Stimulated activated CD8-positive, alpha-beta memory T cell treated with anti-CD3 and anti-CD28 coated beads, Interleukin-4, amount 100 ng/mL, for 4 hours (primary cell): ENCODE measurements at places on chromosomes 3 and 15.
A peak's percentile ranks its signal among the peaks of the same experiment; 100 is the strongest.

GRCh38 chr3:53594276-53594675, 99.9 kb downstream of the CACNA1D start:
- no peak for DNase-seq

DNA sequence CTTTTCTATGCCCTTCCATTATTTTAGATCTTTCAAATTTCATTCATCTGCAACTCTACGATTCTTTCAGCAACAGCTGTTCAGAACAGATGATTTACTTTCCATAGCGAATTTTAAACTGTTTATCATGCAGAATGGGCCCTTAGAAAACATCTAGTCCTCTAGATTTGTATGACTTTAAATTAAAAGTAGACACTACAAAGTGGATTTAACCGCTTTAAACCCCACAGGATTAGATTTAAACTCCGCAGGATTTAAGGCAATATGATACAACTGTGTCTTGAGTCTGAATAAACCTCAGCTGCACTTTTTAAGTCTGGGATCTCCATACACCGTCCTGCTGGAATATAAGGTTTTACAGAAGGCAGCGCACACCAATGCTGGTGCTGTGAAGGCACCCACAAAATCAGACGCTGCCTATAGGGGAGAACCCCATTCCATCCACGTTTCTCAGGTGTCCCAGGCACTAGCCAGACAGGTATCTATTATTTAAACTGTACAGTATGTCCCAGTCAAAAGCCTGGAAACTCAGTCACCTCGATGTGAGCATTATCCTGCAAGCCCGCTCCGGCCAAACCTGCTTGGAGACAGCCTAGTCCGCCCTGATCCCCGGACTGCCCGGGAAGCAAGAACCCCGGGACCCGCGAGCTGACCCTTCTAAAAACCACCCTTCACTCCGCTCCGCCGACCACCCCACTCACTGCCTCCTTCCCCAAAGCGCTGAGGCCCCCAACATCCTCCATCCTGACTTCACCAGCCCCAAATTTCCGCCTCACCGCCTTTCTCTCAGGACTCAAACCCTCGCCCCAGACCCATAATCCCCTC, 768 bp downstream of the ANO10 start:
- no peak for DNase-seq

DNA sequence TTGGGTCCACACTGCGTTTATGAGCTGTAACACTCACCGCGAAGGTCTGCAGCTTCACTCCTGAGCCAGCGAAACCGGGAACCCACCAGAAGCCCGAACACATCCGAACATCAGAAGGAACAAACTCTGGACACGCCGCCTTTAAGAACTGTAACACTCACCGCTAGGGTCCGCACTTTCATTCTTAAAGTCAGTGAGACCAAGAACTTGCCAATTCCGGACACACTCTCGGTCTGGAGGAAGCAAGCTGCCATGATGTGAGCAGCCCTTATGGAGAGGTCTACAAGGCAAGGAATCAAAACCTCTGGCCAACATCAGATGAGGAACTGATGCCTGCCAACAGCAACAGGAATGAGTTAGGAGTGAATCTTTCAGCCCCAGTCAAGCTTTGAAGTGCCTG, 62.9 kb downstream of the SLC28A2 start:
- DNase-seq: no peak

- no peak for DNase-seq
These were observed 308.8 kb upstream of the NR2E3 start for GRCh38 chr15:71501344-71502076.

DNA sequence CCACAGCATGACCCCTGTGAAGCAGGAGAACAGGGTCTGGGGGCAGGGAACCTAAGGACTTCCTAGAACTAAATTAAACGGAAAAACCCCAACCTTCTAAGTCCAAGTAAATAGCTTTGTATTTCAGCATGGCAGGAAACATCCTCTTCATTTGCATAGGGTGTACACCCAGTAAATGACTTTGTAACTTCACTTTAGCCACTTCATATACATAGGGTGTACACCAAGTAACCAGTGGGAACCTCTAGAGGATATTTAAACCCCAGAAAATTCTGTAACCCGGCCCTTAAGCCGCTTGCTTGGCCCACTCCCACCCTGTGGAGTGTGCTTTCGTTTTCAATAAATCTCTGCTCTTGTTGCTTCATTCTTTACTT, 41.8 kb downstream of the FSD2 start:
- no peak for DNase-seq

DNA sequence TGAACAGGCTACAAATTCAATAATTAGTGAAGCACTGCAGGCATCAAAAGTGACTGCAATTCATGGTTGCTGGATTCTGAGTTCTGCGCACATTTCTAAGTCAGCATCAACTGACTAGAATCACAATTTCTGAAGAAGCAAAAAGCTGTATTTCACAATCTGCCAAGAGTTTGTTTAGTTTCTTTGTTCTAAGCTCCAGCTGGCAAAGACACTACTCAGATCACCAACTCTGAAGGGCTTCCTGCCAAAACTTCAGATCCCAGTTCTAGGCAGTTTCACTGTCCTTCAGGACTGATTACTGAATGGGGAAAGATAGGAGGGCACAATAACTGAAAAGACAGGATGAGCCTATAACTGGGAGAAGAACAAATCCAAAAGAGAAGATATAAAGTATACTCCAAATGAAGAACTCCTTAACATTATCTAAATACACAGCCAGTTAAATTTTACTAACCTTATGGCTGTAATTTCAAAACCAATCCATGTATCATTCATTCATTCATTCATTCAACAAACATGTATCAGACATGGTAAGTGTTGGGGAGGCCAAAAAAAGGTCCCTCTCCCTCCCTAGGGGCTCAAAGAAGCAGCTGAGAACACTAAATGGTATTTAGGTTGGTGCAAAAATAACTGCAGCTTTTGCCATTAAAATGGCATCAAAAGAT, 17.1 kb downstream of the TJP1 start:
- DNase-seq: no peak

GRCh38 chr3:42502429-42503250, at the start of gene VIPR1:
Gene VIPR1, plus strand, starts transcription at chr3:42502643. Its CDS starts 93 bp downstream, at chr3:42502736.
- peak; percentile 79 for DNase-seq

GRCh38 chr3:46667657-46668056, 25.8 kb downstream of the ALS2CL start:
- DNase-seq: no peak

- no peak for DNase-seq
These were observed 3.1 kb upstream of the MAN2C1 start for GRCh38 chr15:75371486-75371885.

DNA sequence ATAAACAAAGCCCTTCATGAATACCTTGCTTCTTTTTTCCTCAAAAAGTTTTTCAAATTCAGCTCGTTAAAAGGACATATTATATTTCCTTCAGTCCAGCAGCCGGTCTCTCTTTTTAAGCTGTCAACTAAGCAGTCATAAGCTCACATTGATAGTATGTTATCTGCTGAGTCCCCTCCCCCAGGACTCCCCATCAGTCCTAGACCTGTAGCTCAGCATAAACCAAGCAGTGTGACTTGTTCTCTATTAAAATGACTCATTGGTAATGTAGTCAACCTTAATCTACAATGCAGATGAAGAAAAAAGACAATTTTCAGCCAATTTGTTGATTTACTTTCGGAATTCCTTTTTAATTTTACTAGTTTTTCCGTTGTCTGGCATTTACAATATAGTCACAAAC, 483.8 kb downstream of the MECOM start:
- no peak for DNase-seq

- DNase-seq: no peak
These were observed 20.6 kb downstream of the SAMD7 start for GRCh38 chr3:169931747-169932520.

DNA sequence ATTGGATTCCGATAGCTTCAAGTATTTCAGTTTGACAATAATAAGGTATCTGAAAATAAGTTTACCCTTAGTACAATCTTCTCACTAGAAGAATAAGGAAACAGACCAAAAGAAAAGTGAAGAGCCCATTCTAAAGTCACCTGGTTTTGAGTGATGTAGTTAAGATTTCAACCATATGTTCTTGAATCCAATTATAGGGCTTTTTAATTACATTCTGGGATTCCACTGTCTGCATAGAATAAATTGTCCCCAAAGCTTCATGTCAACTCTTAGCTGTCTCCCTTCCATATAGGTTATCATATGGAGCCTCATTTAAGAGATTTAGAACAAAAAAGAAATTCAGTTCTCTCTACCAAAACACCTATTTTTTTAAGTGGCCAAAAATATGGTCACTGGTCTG, 1158.8 kb downstream of the IGSF11 start:
- no peak for DNase-seq

- no peak for DNase-seq
These were observed 65.4 kb upstream of the SEC61A1 start for GRCh38 chr3:127986803-127987202.

- no peak for DNase-seq
These were observed 44.8 kb downstream of the GATM start for GRCh38 chr15:45333550-45333949.

DNA sequence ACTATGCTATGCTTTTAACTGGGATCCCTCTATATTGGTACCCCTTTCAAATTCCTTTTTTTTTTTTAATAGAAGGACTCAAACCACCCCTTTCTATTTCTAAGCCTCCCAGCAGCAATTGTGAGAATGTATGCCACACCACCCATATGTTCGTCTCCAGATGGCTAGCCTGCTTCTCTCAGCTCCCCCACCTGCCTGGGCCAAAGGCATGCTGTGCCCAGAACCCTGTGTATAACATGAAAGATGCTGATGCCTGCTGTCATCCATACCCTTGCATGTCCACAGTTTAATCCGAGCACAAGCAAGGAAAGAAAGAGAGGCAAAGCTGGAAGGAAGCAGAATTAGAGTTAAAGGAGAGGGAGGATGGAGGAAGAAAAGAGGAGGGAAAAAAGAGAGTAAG, 159.5 kb upstream of the CNTN6 start:
- no peak for DNase-seq

GRCh38 chr3:3552761-3553160, 246.5 kb upstream of the LRRN1 start:
- DNase-seq: no peak

DNA sequence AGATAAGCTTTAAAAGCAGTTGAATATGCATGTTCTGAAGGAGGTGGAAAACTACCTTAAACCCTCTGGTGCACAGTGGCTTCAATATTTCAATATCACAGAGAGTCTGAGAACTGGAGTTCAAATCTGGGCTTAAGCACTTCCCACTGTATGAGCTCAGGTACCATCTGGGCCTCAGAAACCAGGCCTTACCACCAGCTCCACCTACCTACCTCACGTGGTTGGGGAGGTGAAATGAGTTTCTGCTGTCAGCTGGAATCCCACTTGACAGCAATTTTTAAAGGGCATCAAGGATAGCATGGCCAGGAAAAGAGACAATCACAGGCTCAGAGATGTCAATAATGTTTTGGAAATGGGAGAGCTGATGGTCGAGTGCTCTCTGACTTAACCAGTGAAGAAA, 5.0 kb downstream of the CHCHD4 start:
- DNase-seq: no peak

GRCh38 chr15:44698641-44699040, 12.5 kb downstream of the PATL2 start:
- DNase-seq: no peak

- no peak for DNase-seq
These were observed 5.1 kb downstream of the PATL2 start for GRCh38 chr15:44705986-44706385.

GRCh38 chr15:50506121-50506520, 40.3 kb downstream of the USP50 start:
- DNase-seq: no peak

DNA sequence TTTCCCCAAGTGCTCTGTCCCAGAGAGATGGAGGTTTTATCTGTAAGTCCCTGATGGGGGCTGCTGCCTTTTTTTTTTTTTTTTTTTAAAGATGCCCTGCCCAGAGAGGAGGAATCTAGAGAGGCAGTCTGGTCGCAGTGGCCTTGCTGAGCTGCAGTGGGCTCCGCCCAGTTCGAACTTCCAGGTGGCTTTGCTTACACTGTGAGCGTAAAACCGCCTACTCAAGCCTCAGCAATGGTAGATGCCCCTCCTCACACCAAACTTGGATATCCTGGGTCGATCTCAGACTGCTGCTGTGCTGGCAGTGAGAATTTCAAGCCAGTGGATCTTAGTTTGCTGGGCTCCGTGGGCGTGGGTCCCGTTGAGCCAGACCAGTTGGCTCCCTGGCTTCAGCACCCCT, 51.6 kb downstream of the SLC2A2 start:
- DNase-seq: no peak

DNA sequence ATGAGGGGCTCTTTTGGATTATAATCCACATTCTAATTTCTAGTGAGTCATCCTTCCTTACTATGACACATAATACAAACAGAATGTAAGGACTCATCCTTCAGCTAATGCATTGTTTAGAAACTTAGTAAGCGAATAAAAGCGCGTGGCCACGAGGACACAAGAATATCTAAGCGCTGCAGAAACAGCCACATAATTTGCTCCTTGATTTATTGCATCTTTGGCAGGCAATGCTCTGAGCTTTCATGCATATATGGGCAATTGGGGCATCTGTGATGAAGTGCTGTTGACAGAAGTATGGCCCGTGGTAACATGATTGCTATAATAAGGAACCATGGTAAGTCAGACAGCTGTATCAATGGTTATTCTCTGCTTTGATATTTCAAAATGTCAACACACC, 191.3 kb upstream of the ZNF385D start:
- no peak for DNase-seq

DNA sequence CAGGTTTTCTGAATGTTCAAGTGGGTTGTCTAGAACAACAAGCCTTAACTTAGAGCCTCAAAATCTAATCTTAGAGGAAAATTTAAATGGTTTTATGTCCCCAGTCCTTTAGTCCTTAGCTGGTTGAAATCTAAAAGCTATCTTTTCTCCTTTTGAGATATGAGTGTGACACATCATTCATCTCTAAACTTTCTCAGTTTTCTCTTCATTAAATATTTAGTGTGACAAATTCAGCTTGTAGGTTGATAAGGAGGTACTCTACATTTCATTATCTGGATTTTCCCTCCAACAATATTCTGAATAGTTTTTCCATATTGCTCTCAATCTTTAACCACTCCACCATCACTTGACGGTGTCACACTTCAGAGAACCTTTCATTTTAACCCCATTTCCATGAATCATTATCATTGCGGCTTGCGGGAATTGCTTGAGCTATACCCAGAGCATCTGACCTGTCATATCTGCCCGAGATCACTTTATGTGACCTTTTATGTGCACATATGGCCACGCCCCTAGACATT, 16.1 kb upstream of the ATP8B4 start:
- no peak for DNase-seq

DNA sequence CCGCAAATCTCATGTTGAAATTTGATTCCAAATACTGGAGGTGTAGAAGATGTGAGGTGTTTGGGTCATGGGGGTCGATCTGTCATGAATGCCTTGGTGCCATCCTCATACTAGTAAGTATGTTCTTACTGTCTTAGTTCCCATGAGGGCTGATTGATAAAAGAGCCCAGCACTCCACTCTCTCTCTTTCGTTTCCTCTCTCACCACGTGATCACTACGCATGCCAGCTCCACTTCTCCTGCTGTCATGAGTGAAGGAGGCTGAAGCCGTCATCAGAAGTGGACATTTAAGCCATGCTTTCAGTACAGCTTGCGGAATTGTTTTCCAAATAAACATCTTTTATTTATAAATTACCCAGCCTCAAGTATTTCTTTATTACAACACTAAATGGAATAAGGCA, 6.1 kb downstream of the OR5H15 start:
- DNase-seq: no peak
